ENCODE measurements at places on chromosomes 7 and 10. TPM values are rescaled to one million over a fixed set of nuclear protein-coding genes. Genes with fewer than 3 reads are reported as not detected.

SPDYE9 gene
- polyA plus RNA-seq = not detected

GPER1 gene
- 1.1 TPM for polyA plus RNA-seq

LMOD2 gene
- polyA plus RNA-seq = not detected

THNSL1 gene
- polyA plus RNA-seq = 1.3 TPM

GRCh38 chr7:18770822-18771221 lies 275.3 kb downstream of the HDAC9 start:
- no peak for DNase-seq

DNA sequence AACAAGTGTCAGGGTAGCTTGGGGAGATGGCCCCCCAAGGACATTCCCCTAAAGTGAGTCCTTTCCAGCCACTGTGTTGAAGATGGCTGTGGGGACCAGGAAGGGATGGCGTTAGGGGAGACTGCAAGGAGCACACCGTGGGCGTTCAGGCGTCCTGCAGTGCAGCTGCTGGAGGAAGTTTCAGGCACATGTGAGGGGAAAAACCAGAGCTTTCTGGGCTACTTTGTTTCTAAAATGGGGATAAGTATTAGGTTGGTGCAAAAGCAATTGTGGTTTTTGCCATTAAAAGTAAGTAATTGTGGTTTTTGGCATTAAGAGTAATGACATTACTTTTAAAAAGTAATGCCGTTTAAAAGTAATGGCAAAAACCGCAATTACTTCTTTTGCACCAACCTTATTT lies 14.3 kb downstream of the PRF1 start:
- DNase-seq = no peak

DNA sequence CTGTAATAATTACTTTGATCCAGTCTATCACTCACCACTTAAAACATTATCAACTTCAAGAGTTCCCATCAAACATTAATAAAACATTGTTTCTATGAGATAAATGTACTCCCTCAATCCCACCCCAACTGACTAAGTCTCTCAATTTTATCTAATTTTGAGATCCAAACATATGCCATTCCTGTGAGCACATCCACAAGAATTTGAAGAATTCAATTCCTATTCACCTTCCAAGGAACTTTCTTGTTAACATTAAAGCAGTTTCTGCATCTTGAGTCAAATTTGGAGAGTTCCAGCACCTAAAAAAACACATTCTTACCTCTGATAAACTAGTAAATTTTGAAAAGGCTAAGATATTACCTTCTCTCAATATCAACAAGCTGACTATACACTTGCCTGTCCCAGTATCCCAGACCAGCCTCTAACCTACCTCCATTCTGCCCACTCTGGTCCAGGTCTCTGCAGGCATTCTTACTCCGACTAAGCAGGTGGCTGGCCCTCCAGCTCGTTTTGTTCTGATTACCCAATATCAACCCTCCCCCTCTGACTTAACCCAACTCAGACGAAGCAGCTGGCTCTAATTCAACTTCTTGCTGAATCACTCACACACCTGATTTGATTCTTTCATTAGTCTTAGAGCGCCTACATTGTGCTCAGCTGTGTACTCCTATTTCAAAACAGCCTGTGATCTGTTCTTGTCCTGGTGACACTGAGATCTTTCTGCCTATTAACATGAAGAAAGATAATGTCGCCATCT lies 275.2 kb downstream of the IPMK start:
- peak; percentile 88 for DNase-seq
